ENCODE measurements at places on chromosomes 3 and 15.

DNA sequence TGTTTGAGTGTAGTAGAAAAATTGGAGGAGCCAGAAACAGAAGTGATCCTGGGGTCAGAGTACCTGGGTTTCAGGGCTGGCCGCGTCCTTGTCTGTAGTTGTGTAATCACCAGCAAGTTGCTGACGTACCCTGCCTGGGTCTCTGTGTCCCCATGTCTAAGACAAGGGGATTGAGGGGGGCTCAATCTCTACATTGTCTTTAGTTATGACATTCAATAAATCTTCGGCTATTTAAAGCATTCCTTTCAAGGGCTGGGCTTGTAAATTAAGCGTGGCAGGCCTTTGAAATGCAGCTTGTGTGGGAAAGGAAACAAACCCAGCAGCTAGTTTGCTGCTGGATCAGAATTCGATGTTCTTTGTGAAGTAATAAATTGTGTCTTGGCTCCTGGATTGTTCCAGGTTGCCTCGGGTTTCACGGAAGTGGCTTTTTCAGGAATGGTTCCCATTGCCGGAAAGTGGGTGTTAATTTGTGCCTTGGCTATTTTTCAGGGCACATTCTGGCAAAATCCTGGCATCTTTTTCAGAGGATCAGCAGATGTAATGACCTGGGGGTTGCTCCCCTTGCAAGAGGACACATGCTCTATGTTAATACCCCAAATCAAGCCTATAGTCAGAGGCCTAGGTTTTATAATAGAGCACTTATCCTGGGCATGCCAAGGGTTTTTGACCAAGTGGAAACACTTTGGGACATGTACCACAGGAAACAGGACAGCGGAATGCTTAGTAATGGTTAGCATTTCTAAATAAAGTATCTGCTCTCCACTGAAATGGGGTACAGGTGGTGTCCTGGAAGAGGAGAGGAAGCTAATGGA, 294.8 kb upstream of the NR2E3 start:
- DNase-seq, result no peak

GRCh38 chr15:85362436-85363081, 17.8 kb upstream of the AKAP13 start:
- no peak for DNase-seq

DNA sequence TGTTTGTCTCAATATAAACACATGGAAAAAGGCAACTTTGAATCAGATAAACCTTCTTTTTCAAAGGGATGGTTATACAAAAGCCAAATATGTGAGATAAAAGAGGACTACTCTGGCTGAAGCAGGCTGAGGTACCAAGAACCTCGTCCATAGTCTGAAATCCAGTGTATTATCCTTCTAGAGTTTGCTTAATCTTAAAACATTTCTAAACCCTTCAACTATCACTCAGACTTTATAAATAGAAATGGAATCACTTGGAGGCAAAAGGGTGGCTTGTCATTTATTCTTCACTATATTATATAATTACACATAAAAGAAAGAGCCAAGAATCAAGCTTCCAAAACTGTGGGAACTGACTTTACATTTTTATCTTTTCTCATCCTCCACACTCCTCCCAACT, 303.6 kb downstream of the PLCL2 start:
- no peak for DNase-seq

GRCh38 chr3:48306860-48307530, 26.5 kb downstream of the SPINK8 start:
- no peak for DNase-seq

- DNase-seq, result peak; percentile 30
These were observed 28.1 kb downstream of the RPSA start for GRCh38 chr3:39434574-39434973.

DNA sequence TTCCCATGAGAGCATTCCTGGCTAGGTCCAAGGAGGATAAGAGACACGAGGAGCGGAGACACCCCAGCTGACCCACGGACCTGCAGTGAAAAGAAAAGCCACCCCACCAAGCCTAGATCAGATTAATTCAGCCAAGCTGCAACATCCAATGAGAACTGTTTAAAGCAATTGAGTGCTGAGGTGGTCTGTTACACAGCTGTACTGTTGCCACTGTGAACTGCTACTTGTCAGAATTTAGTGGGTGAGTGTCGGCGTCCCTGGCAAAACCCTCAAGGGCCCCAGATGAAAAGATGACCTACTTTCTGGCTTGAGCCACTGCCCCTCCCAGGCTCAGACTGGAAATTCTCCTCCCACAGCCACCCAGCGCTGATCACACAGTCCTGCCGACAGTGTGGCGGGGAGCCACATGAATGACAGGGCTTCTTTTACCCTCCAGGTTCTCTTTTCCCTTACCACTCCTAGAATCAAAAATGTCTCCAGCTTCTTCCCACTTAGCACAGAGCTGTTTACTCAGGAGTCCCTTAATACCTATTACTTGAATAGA, 26.4 kb upstream of the KBTBD12 start:
- no peak for DNase-seq

- DNase-seq, result no peak
These were observed 27.9 kb downstream of the KY start for GRCh38 chr3:134622806-134623365.

DNA sequence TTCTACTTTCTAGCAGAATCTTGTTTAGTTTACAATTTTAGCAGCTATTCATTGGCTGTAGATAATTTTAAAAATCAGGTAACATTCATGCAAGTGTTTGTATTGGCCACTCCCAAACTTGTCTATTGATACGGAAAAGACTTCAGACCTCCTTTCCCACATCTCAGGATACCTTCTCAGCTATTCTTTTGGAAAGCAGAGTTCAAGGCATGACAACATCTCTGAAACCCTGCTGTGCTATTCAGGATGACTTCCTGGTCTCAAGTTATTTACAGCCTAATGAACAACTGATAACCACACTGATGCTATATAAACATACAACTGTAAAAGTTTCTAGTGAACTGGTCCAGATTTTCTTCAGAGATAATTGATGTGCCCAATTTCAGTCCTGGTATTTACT, 55.8 kb downstream of the DZIP3 start:
- no peak for DNase-seq

- no peak for DNase-seq
These were observed 837.6 kb upstream of the DPPA4 start for GRCh38 chr3:110174908-110175307.

DNA sequence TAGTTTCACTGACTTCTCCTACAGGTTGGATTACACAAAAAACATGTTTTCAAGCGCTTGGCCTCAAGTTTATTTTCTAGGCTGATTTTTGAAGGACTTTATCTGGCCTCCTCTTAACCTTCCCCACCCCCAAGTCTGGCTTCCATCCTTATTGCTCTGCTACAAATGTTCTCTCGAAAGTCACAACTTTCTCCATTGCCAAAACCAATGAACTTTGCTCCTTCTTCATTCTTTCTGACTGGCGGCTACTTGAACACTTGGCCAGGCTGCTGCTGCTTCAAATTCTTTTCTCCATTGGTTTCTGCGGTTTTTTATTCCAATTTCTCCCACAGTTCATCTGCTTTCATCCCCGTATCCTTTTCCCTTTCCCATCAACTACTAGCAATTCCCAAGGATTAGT, 106.6 kb downstream of the TOP2B start:
- no peak for DNase-seq

GRCh38 chr3:169387751-169388696, 275.5 kb downstream of the MECOM start:
- no peak for DNase-seq

- DNase-seq, result no peak
These were observed 54.1 kb downstream of the NFKBIZ start for GRCh38 chr3:101903451-101903871.

GRCh38 chr3:74423867-74424266, 190.6 kb downstream of the CNTN3 start:
- DNase-seq, result no peak

DNA sequence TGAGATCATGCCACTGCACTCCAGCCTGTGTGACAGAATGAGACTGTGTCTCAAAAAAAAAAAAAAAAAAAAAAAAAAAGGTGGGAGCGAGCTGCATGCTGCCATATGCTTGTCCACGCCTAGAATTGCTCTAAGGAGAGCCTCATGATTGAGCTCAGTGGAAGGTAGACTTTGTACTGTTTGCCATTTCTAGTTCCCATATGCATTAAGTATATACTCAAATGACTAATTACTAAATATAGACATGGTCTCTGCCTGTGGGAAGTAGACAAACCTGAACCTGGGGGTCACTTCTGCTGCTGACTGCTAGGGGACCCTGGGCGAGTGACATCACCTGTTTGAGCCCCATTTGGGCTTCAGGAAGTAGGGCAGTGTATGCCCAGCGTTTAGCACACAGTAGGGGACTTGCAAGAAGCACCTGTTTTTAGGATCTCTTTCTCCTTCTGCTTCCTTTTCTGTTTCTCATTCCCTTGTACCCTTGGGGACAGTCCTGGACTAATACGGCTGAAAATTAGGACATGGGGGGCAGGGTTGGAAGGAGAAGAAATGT, 27.2 kb downstream of the PRKCD start:
- no peak for DNase-seq

DNA sequence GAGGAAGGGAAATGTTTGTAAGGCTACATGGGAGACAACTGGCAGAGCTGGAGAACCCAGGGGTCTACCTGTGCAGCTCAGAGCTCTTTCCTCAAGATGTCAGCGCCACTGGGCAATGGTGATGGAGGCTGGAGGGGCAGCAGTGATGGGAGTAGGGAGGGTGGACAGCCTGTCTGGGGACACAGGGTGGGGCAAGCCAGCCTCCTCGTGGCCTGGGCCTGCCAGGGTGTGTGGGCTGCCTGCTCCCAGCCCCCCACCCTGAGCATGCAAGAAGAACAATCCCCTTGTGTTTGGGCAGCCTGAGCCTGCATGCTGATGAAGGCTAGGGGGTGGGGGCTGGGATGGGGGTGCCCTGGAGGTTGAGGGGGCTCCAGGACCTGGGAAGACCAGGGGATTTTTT, 1.2 kb downstream of the PCBP4 start:
- DNase-seq, result no peak

GRCh38 chr15:101237251-101237650, 14.6 kb downstream of the CHSY1 start:
- no peak for DNase-seq

DNA sequence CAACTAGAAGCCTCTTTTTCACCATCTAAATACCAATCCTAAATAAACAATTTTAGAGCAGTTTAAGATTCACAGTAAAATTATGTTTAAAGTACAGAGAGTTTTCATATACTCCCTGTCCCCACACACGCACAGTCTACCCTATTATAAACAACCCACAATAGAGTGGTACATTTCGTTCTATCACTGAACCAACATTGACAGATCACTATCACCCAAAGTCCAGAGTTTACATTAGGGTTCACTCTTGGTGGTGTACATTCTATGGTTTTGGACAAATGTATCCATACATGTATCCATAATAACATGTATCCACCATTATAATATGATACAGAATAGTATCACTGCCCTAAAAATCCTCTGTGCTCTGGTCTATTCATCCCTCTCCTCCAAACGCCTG, 89.0 kb downstream of the MLH1 start:
- DNase-seq, result no peak

- DNase-seq, result no peak
These were observed 64.8 kb downstream of the OSTN start for GRCh38 chr3:191263850-191264249.

- DNase-seq, result peak; percentile 6
These were observed 98.8 kb downstream of the FGF7 start for GRCh38 chr15:49521802-49522201.

GRCh38 chr15:53196242-53196641, 406.1 kb upstream of the ONECUT1 start:
- no peak for DNase-seq

DNA sequence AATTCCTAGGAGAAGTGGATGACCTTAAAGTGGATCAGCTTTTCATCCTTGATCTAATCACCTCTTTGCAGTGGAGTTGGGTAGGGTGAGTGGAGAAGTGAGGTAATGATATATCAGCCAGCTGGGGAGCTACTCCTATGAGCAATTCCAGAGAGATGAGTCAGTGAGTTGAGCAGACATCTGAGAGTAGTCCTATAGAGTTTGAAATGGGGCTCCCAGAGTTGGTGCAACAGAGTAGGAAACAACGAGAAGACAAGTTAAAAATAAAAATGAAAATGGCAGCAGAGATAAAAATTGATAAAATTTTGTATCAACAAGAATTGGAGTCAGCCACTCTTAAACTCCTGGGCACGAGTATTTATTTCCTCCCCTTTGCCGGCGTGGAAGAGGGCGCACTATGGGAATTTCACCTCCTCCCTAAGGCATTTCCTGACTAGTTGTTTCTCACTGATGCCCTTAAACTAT, 150.8 kb upstream of the DPH6 start:
- DNase-seq, result peak; percentile 38

- DNase-seq, result no peak
These were observed 44.5 kb downstream of the TMEM44 start for GRCh38 chr3:194588741-194589140.

DNA sequence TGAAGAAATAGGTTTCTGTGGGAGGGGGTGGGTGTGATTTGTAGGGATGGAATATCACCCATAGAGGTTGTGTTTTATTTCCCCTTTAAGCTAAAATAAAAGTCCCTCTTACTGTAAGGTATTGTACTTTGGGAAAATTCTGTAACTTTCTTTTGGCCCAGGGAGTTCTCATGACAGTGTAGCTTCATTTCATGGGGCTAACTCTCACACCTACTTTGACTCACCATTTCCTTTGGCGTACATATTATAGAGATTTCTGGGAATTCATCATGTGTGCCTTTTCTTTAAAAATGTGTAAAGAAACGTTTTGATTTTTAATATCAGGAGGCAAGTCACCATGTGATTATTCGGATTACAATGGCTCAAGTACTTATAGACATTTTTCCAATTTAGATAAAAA, 477.7 kb upstream of the CFAP20DC start:
- no peak for DNase-seq

GRCh38 chr3:123031051-123031450, 3.5 kb upstream of the SEMA5B start:
- DNase-seq, result no peak

- DNase-seq, result peak; percentile 29
These were observed 582 bp downstream of the CGNL1 start for GRCh38 chr15:57376696-57377477.

GRCh38 chr3:123652342-123652984, 67.6 kb upstream of the HACD2 start:
- DNase-seq, result peak; percentile 76

DNA sequence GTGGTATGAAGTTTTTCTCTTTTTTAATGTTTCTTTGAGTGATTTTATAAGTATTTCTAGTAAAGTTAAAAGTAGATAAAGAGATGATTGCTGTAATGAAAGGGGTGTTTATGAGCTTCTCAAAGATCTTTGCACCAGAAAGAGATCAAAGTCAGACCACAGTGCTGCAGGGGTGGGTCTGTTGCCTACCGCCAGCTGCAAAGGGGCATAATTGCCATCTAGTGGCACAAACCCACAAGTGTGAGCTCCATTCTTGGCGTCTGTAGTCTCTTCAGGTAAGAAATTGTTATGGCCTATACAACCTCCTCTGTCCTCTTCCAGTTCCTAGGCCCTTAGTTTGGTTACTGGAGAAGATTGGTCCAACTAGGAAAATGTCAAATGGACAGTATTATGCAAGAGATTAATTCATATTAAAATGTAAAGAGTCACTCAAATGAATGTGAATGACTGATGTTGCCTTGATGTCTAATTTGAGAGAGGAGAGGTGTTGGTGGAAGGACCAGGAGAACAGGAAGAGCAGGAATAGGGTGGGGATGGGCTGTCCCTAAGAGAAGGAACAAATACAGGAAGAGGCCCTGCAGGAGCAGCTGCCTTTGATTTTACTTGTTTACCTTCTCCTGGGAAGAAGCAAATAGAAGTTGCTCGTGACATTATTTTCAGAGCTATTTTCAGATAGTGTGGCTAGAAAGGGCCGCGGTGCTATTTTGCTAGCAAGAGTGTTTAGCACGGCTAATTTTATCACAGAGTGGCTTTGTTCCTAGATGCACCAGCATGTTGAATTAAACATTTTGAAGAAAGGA, 53.0 kb upstream of the GSK3B start:
- DNase-seq, result no peak

- no peak for DNase-seq
These were observed 76.4 kb downstream of the USF3 start for GRCh38 chr3:113620091-113620490.
